AG09309 (cell line): ENCODE measurements at places on chromosomes 1 and 21.

- DNase-seq, result no peak
These were observed 3.4 kb downstream of the KIF21B start for GRCh38 chr1:201020040-201020591.

- DNase-seq, result no peak
These were observed 119.8 kb downstream of the HLCS start for GRCh38 chr21:36846631-36847030.

DNA sequence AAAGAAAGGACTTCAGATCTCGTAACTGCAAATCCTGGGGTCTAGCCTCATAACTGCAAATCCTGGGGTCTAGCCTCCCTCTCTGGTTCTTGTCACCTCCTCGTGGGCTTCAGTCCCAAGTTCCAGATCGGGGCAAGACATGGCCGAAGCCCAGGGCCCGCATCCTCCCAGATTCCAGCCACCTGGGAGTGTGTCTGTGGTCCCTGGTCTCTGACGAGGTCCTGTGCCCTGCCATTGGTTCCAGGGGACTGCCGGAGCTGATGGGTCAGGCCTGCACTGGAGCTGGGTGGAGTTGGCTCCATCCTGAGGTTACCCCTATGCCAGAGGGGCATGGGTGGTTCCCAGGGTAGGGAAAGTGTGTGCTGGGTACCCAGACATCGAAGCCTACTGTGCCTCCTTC, 17.7 kb upstream of the C1orf174 start:
- DNase-seq, result no peak

DNA sequence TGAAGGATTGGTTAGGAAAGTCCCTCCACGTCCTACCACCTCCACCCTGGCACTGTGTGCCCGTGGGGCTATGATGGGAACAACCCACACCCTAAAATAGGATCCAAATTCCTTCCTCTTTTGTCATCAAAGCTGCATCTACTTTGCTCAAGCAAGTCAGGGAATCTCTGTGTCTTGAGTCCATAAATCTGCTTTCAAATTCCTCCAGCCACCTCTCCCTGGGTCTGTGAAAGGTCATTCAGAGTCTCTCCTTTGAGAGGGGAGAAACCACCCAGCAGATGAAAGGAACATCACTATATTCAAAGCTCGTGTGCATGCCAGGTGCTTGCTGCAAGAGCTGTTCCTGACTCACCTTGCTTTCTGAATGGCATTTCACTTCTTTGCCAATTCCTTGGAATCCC, 243.6 kb downstream of the TM2D1 start:
- no peak for DNase-seq

- no peak for DNase-seq
These were observed 2.2 kb downstream of the VAMP4 start for GRCh38 chr1:171739656-171740055.

GRCh38 chr1:98336472-98337083, 324.9 kb upstream of the SNX7 start:
- no peak for DNase-seq

- no peak for DNase-seq
These were observed 3.6 kb downstream of the DDAH1 start for GRCh38 chr1:85461216-85461918.

DNA sequence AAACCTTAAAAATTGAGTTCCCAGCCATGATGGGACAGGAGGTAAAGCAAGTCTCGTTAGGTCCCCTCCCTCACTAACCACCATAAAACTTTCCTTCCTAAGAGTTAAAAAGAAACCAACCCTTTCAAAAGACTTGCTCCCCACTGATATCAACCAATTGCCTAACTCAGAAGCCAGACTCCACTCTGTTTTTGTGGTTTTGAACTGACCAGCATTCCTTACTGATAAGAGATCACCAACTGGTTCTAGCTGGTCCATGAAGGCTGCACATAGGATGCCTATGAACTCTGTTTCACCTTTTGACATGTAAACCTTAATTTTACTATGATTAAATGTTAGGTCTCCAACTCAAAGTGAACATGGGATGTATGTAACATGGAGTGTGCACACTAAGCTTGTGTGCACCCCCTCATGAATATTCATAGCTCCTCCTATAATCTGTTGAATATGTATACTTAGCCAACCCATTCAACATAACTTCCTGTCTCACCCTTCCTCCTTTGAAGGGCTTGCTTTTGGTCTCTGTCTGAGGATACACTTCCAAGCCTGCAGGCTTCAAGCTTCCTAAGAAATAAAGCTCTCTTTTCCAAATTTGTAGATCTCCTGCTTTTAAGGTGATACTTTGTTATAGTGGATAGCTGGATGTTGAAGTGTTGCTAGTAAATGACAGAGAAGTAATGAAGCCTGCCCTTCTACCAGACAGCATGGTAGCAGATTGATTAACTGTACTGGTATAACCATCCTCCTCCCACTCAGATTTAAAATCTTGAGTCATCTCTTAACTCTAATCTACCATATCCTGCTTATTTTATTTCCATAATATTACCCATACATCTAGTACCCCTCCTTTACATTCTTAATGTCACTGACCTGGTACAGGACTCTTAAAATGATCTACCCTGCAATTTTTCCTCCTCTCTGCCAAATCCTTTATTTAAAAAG, 95.6 kb downstream of the ZNF644 start:
- DNase-seq, result peak; percentile 16

DNA sequence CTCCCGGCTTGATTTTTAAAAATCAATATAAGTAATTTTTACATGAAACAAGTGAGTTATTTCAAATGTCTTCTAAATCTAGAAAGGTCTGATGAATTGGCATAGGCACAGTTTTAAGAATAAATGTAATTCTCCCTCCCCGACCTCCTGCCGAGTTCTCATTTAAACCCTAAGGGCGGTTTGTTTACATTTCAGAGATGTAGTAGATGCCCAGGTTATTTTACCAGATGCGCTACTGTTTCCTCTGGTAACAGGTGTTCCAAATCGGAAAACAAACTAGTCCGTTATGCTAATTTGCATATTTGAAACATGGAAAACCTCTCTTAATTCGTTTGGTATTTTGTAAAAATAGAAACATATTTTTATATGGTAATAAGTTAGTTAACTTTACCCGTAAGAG, 53.8 kb upstream of the CFAP126 start:
- no peak for DNase-seq

- DNase-seq, result no peak
These were observed 152.7 kb downstream of the HIVEP3 start for GRCh38 chr1:41766041-41766440.

GRCh38 chr1:210376836-210377372, 48.2 kb downstream of the HHAT start:
- DNase-seq, result no peak

- no peak for DNase-seq
These were observed 42.3 kb upstream of the RUNX3 start for GRCh38 chr1:24972221-24972914.

- peak; percentile 88 for DNase-seq
These were observed 77.0 kb upstream of the C1orf105 start for GRCh38 chr1:172343240-172344160.
